ENCODE measurements at places on chromosomes 7 and 10.

DNA sequence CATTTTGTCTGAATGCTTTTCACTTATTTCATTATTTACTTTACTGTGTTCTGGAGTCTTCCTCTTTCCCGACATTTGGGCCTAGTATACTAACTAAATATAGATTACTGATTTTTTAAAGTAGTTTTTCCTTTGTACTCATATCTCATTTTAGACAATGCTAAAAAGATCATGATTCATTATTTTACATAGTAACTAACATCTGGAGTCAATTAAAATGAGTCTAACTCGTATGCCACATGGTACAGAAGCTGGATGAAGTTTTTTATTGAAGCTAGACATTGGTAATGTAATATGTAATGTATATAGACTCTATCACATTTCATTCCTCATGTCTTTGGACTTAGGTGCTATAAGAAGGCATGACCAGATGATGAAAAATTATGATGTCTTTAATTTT is 156.3 kb upstream of the HGF start:
- DNase-seq = no peak

- peak; percentile 61 for DNase-seq
These were observed 116.2 kb upstream of the AFAP1L2 start for GRCh38 chr10:114520453-114520852.

- DNase-seq = no peak
These were observed 317.5 kb downstream of the CXCL12 start for GRCh38 chr10:44067432-44067831.

GRCh38 chr10:61385231-61386001 is 67.8 kb downstream of the TMEM26 start:
- no peak for DNase-seq

DNA sequence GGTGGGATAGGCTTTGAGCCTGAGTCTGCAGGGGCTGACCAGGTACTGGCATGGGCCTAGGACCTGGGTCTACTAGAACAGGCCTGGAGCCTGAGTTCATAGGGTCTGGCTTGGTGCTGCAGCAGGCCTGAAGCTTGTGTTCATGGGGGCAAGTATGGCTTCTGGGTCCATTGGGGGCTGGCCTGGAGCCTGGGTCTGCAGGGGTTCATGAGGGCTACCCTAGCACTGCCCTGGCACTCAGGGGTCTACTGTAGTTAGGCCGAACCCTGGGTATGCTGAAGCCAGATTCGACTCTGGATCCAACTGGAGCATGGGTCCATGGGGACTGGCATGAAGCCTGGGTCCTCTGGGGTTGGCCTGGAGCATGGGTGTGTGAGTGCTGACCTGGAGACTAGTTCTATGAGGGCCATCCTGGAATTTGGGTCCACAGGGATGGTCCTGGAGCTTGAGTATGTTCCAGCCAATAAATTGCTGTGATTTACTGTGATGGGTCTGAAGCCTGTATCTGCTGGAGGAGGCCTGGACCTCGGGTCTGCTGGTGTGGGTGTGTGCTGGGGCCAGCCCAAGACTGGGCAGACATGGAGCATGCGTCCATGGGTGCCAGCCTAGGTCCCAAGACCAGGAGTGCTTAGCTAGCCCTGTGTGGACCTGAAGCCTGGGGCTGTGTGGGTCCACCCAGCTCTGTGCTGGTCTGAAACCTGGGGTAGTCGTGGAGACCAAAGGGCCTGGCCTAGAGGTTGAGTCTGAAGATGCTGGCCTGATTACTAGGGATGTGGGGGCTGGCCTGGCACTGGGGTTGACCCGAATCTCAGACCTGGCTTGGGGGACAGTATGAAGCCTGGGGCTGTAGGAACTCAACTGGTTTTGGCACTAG is 235.5 kb downstream of the NXPH1 start:
- no peak for DNase-seq

GRCh38 chr7:101114492-101114891 is 12.4 kb upstream of the SERPINE1 start:
- DNase-seq = no peak

Measured in AG09309 (cell line).